LHCN-M2 (cell line): ENCODE measurements at places on chromosomes 12 and 14. TPM values are rescaled to one million over a fixed set of nuclear protein-coding genes. Genes with fewer than 3 reads are reported as not detected.

Gene PRICKLE1
- 1.1 and 2.8 TPM in 2 replicates for total RNA-seq

DNA sequence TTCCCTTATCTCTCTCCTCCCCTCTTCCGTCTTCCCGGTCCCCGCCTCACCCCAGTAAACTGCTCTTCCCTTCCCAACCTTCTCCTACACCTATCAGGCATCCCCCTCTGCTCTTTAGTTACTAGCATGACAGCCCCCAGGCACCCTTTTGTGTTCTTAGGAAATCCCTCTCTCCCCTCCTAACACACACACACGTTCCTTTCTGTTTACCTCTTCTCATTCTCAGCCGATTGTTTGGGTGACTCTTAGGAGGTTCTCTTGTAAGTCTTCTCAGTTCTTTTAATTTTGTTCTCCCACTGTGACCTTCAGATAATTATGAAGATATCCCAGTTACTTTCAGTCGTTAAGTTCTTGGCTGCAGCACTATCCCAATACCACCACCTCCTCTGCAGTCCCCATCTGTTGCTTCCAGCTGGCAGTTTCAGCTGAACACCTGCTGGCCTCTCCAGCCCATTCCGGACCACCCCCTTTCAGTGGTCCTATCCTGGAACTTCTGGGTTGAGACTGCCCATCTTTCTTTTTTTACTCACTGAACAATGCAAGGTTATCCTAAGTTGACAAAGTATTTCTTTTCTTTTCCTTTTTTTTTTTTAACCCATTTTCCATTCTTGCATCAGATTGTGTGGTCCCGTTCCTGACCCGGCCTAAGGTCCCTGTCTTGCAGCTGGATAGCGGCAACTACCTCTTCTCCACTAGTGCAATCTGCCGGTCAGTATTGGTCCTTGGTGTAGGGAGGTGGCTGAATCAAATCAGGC is 711 bp downstream of the MARS1 start:
- peak; percentile 31 for DNase-seq

GRCh38 chr12:5399266-5399665 is 32.6 kb upstream of the NTF3 start:
- no peak for DNase-seq

GRCh38 chr14:56543436-56543835 is 36.2 kb upstream of the TMEM260 start:
- DNase-seq, result no peak

- DNase-seq, result no peak
These were observed 164.7 kb downstream of the SUDS3 start for GRCh38 chr12:118541071-118541470.

DNA sequence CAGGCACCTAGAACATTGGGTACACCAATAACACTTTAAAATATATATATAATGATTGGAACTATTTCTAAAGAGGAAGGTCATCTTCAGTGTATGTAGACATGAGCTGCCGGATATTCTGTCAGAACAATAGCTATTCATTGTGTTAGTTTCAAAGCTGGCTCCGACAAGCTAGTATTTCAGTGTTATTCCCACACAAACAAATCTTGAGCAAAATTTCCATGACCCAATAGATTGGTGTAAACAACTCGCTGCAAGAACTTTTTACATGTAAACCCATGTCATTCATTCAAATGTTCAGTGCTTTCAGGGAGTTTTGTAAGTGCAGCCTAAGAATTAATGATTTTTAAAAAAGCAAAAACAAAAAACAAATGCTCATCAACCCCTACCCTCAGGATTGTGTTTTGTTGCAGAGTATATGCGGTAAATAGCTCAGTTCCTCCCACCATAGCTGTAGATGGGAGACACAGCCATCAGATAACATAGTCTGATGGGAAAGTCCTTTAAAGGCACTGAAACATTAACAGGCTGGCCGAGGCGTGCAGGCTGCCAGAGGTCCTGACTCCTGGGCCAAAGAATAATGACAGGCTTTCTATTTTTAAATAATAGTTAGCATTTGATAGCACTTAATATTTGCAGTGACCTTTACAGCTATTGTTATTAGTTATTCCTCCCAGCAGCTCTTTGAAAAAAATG is 150.3 kb upstream of the ARHGAP5 start:
- no peak for DNase-seq

- DNase-seq, result peak; percentile 56
These were observed 1234.6 kb downstream of the SLC16A7 start for GRCh38 chr12:60830381-60830780.
